Midbrain (tissue), 1 donor: ENCODE measurements at places on chromosomes 5 and 9.

DNA sequence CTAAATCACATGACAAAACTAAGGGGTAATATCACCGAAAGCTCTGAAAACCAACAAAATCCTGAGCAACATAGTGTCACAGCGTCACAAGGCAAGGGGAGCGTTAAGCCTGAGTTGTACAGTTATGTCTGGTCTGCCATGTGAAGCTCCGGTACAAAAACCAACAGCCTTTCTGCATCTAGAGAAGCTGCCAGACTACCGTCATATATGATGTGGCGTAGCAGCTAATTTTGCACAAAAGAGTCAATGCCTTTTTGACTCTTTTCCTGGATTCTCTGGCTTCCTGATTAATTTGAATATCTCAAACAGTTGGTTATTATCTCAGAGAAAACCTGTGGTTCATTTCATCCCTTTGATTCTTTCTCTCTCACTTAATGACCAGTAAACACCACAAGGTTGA, 16.0 kb upstream of the ATP10B start:
- DNase-seq = no peak

DNA sequence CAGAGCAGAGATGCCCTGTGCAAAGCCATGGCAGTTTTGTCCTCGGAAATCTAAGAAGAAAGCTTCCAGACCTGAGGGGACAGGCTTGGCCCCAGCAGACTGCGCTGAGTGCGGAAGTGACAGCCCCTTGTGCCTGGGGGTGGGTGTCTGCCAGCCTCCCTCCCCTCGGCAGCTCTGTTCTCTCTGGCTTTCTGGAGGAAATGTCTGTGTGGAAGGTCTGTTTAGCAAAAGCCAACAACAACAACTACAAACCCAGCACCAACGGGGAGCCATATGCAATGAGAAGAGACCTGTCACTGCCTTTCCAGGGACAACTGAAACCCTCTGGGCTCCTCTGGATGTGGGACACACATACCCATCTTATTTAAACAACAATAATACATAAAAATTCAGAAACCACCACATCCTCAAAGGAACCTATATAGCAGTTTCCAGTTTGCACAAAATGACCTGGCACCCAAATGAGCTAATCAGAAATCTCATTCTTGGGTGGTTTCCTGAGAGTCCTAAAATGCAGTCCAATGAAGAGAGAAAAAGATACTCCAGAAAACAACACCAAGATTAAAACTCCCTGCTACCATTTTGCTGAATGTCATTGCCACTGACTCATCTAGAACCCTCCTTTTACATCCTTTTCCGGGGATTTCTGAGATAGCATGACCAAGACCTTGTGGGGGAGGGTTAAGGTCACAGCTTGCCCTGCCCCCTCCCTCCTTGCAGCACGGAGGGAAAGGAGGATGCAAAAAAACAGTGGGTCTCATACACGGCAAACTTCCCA, 97.7 kb downstream of the AK8 start:
- no peak for DNase-seq

DNA sequence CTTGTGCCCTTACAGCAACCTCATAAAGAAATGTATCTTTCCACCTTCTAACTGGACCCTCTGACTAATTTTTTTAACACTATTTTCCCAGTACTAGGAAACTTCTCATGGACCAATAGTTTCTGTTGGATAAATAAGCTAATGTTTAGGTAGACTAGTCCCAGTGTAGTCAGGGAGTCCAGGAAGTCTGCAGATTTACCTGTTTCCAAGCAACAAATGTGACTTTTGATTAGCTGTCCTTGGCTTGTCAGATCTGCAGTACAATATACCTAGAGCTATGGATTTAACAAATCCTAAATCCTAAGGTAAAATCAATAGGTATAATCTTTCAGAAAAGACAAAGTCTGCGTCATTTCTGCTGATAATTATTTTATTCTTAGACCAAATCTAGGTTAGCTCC, 55.7 kb downstream of the FAM174A start:
- no peak for DNase-seq

DNA sequence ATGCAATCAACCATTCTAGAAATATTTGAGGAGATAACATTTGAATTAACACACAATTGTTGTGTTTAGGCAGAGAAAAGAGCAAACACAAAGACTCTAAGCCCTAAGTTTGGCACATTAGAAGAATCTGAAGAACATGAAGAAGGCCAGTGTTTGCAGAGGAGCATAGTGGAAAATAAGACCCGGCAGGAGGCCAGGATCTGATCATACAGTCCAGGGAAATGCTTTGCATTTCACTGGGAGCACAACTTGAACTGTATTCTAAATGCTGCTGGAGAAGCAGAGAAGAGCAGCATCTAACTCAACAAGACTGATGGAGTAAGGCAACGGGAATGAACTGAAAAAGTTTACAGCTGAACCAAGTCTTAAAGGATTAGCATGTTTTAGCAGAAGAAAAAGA, 463.4 kb downstream of the ZNF608 start:
- no peak for DNase-seq

GRCh38 chr5:145554399-145554798, 280.7 kb downstream of the PRELID2 start:
- DNase-seq = peak; percentile 7

GRCh38 chr5:173686950-173687349, 70.5 kb upstream of the BOD1 start:
- no peak for DNase-seq

DNA sequence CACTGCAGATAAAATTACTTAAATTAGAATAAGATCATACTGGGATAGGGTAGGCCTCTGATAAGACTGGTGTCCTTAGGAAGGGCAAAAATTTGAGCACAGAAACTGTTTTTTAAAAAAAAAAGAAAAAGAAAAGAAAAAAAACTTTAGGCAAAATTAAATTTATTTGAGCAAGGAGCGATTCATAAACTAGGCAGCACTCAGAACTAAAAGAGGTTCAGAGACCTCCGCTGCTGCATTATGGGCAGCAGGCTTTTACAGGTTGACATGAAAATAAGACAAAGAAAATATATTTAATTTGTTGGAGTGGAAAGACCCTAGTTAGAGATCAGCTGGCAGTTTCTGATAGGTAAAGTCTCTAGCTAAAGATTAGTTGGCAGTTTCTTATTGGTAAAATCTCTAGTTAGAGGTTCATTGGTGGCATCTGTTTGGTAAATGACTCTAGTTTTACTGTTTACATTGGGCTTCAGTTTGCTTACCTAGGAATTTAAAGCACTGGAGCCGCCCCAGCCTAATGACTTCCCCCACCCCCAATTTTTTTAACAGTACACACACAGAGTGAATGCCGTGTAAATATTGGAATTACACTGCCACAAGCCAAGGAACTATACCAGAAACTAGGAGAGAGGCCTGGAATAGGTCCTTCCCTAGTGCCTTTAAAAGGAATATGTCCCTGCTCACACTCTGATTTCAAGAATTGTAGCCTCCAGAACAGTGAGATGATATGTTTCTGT, 4.5 kb upstream of the PLPP6 start:
- no peak for DNase-seq

- DNase-seq = no peak
Measured at GRCh38 chr9:4904322-4905134, 80.5 kb upstream of the JAK2 start.

DNA sequence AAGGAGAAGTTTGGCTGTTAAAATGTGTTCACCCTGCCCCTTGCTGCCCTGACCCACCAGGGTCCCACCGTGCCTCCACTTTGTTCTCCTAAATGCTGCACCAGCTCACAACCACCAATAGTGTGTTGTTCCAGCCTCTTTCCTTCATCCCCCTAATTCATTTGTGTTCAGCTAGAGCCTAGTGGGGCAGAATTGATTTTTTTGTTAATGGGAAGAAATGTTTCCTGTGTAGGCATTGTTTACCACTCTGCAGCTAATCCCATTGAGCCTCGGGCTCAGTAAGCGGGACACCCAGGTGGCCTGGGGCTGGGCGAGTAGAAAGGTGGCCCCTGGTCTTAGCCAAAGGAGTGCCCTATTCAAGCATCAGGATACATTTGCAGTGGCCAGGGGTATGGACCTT, 127.6 kb downstream of the MVB12B start:
- no peak for DNase-seq
